ENCODE measurements at places on chromosomes 5 and 9.

DNA sequence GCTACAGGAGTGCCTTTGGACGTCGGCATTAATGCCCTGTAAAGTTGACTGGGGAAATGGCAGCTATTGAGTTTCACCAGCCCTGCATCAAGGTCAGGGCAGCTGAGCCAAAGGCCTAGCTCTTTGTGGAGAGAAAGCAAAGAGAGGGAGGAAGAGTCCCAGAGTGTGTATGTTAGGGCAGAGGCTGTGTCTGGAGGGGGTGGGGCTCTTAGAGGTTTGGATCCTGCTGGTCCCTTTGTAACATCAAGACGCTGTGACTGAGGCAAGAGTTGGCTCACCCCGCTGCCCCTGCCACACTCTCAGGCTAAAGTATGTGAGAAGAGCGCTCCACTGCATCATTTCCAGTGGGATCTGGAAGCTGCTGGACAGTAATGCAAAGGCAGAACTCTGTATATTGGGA, 34.3 kb downstream of the TMOD1 start:
- DNase-seq = no peak

GRCh38 chr9:138101444-138102234, 224.1 kb downstream of the CACNA1B start:
- no peak for DNase-seq

- DNase-seq = no peak
Observed at GRCh38 chr9:72220589-72220988, 71.3 kb downstream of the GDA start.

DNA sequence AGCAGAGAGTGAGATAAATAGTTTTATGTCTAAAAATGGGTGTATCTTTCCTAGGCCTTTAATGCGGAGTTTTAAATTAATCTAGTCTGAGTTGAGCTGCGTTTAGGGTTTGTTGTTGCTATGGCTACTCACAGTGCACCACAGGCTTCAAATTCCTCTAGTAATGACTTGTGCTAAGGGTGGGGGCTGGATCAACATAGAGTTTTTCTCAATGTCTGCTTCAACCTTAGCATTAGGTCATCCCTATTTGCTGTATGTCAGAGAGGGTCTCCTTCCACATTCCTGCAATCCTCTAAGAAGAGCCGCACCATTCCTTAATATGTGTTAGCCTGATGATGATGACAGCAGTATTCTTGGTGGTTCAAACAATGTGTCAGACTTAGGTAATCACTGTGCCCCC, 465.6 kb upstream of the KIF2A start:
- no peak for DNase-seq

GRCh38 chr9:125355601-125356000, 94.0 kb downstream of the GAPVD1 start:
- DNase-seq = no peak

DNA sequence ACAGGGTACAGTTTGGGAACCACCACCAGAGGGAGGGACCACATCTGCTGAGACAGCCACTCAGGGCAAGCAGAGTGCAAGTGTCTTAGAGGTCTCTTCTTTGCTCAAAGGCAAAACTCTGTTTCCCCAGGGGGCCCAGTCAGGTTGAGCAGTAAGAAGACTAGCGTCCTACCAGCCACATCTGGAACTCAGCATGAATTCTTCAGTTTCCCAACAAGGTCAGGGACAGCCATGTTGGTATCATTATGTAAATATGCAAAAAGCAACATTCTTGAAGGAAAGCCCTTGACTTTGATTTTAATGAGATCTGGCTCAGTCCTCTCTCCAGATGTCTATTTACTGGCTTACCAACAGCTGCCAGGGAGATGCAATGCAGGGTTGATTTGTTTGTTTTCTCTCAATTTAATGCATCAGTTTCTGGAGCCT, 46.7 kb downstream of the TGFBI start:
- no peak for DNase-seq

DNA sequence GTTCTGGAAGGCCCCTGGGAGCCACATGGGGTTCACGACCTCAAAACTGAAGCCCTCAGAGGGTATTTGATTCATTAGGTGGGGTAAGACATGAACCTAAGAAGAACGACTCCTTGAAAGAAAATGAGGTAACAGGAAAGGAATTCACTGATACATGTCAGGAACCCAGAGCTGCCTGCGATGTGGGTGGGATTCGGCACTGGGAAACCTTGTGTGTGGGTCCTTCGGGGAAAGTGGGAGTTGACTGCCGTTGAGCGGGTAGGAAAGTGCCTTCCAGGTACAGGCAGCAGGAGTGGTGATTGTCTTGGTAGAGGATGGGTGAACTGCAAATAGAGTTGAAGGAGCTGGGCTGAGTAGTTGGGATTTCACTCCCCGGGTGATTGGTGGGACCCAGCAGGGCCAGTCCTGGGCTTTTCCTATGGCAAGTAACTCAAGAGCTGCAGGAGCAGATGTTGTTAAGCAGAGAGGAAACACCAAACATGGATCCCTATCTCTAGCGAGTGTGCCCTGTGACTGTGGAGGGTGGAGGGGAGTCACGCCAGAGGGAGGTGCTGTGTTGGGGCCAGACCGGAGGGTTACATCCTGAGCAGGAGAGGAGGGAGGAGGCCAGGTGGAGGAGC, 30.8 kb downstream of the ANKRD33B start:
- DNase-seq = no peak

- DNase-seq = no peak
Observed at GRCh38 chr5:142478113-142478512, 153.3 kb upstream of the SPRY4 start.

- no peak for DNase-seq
Observed at GRCh38 chr5:168658394-168658793, 79.2 kb upstream of the PANK3 start.

DNA sequence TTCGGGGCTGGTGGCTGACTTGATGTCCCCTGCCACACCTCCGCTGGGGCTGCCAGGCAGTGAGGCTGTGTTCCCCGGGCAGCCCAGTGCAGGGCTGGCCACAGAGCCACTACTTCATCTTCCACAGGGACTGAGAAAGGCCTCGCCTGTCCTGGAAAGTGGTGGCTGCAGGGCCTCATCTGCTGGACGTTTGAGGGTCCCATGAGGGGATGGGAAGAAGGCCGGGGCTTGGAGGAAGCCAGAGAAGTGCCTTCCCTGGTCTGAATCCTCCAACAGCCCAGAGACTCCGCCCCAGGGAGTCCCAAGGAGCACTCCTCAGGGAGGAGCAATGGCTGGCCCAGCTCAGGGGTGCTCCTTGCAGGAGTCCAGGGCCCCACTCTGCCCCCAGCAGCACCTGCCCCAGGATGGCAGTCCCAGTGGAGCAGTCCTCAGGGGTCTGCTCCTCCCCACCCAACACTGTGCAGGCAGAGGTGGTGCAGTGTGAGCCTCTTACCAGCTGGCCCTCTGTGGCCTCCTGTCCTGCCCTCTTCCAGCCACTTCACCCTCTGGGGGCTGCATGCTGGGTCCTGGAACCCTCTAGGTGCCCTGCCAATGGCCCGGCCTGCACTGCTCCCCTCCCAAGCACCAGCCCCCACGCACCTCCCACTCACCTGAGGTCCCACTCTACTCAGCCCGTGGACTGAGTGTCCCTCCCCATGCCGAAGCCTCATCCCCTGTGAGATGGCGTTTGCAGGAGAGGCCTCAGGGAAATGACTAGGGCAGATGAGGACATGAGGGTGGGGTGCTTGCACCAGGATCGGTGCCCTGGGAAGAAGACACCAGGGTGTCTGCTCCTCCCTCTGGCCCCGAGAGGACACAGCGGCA, 47.3 kb upstream of the COL5A1 start:
- DNase-seq = no peak

GRCh38 chr5:134289509-134290113, 63.7 kb upstream of the PPP2CA start:
- DNase-seq = peak; percentile 3

- DNase-seq = no peak
Observed at GRCh38 chr5:90056911-90057705, 352.4 kb downstream of the CETN3 start.

GRCh38 chr9:79953908-79954307, 382.1 kb downstream of the TLE4 start:
- DNase-seq = no peak

DNA sequence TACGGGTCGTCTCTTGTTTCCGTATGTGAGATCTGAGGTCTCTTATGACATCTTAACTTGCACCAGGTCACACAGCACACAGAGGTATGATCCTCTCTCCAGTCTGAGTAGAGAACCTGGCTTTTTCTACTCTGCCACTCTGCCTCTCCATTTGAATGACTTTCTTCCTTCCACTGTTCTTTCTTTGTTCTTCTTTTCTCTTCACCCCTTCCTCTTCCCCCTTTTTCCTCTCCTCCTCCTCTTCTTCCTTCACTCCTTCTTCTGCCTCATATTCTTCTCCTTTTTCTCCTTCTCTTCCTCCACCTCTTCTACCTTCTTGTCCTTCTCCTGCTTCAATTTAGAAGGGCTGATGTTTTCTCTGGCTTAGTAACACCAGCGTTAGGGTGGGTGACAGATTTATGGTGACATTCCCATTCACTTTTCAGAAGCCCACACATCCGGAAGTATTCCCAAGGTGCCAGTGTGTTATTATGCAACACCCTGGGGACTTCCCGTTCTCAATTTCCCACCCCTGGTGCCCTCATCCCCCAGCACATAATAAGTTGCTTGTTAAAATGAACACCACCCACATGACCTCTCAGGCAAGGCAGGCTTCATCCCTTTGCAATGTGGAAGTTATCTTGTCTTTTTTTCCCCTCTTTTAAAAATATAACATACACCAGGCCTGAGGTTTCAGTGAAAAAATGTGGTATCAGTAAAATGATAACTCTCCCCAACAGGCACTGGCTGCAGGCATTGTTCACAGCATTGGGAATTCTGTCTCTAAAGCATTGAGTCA, 122.0 kb downstream of the PAPPA start:
- DNase-seq = no peak

GRCh38 chr5:6889030-6889429, 175.8 kb downstream of the TENT4A start:
- DNase-seq = no peak

GRCh38 chr9:108786322-108786721, 69.5 kb downstream of the ACTL7B start:
- DNase-seq = no peak

DNA sequence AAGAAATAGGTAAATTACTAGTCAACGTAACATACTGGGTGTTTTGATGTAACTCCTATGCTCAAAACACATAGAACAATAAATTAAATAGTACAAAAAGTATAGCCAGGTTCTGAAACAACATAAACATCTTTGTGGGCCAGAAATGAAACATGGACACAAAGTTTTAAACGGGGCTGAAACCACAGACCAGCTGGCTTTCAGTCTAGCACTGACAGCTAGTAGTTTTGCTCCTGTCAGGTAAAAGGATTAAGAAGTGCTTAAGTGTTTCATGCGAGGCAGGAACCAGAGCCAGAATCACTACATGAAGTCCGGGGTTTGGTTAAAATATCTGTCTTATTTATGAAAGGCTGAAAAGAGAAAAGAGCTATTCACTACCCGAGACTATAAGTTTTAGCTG, 19.5 kb downstream of the DCAF10 start:
- no peak for DNase-seq

- DNase-seq = no peak
Observed at GRCh38 chr9:1271367-1271766, 221.2 kb downstream of the DMRT2 start.

GRCh38 chr9:30609713-30610112, 1774.7 kb upstream of the ACO1 start:
- DNase-seq = no peak

GRCh38 chr5:61449804-61450492, 117.9 kb downstream of the ZSWIM6 start:
- no peak for DNase-seq

DNA sequence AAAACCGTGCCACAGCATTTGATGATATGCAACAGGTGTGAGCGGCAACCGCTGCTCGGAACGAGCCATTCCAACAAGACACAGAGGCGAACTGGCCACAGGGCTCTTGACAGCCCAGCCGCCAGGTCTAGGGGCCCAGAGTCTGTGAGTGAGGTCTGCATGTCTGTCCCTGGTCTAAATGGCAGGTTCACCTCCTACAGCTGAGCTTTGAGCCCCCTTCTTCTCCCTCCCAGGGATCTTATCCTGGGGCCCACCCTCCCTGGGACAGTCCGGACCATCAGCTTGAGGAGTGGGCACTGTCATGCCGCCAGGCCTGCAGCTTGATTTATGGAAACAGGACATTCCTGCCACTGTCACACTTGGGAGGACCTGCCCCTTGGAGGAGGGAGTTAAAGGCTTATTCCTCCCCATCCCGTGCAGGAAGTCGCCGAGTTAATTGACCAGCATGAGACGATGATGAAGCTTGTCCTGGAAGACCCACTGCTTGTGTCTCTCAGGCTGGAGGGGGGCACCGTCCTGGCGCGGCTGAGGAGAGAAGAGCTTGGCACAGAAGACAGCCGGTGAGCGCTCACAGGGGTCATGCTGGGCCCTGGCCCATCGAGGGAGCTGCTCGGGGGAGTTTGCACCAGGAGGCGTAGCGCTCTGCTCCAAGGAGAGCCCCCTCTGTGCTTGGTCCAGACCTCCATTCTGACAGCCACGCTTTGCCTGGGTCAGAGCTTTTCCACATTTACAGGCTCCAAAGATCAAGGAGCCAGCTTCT, 35.5 kb upstream of the LRRC14B start:
- no peak for DNase-seq

- no peak for DNase-seq
Observed at GRCh38 chr5:79171635-79172245, 60.1 kb downstream of the BHMT start.

GRCh38 chr5:33231935-33232334, 208.8 kb upstream of the TARS1 start:
- no peak for DNase-seq

DNA sequence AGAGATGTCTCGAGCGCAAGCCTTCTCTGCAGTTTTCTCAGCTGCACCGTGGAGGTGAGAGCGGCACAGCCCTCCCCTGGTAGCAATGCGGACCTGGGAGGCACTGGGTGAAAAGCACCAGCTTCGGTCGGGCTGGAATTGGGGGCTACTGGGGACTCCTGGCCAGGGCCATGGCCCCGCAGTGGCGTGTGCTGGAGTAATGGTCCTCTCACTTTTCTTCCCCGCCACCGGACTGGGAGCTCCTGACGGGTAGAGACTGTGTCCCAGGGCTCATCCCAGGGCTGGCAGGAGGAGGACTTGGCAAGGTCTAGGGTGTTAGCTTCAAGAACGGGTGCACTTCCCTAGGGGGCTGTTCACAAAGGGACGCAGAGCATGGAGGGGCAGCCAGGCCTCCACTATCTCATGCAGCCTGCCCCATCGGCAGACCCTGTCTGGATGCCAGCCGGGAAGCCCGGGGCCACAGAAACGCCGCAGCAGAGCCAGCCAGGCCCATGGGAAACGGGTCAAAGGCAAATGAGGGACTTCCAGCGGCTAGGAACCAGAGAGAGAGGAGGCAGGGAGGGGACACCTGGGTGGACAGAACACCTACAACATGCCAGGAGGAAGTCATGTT, 92.6 kb upstream of the MVB12B start:
- DNase-seq = no peak

- no peak for DNase-seq
Observed at GRCh38 chr5:178301641-178302040, 69.0 kb upstream of the PHYKPL start.

DNA sequence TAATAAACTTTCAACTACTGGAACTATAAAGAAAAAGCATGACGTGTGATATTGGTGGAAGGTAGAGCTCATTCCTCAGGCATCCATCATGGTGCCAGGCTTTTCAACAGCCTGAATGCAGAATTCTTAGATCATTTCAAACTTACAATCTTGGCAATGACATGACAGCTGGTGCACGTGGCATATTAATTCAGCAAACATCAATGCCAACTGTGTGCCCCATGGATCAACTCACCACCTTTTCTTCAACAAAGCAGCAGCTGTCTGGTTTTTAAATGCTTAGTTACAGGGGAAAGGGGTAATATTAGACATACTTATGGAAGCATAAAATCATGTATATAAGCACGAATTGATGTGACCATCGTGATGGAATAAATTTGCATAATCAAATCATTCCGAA, 56.0 kb upstream of the OR13F1 start:
- DNase-seq = no peak

GRCh38 chr5:143084407-143084806, 314.2 kb downstream of the ARHGAP26 start:
- DNase-seq = no peak
